Left lobe of liver (tissue), 2 donors: ENCODE measurements at places on chromosomes 2 and 18. TPM values are rescaled to one million over a fixed set of nuclear protein-coding genes. Genes with fewer than 3 reads are reported as not detected.

DNA sequence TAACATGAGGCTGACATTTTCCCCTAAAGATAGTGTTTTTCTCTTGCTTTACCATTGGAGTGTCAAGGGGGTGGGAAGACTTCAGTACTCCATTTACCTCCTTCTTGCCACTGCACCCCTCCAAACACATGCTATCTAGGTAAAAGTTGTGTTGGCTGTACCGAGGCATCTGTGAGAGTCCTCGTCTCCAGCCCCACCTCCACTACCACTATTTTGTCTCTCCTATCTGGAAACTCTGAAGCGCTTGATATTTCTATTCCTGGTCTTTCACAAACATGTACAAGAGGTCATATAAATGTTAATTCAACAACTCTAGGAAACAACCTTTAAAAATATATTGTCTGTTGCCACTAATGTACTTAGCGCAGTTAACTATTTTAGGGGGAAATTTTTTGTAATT, 132.6 kb downstream of the PKP4 start:
- no peak for DNase-seq

UBXN4 gene
- total RNA-seq, result 65.8 TPM

DNA sequence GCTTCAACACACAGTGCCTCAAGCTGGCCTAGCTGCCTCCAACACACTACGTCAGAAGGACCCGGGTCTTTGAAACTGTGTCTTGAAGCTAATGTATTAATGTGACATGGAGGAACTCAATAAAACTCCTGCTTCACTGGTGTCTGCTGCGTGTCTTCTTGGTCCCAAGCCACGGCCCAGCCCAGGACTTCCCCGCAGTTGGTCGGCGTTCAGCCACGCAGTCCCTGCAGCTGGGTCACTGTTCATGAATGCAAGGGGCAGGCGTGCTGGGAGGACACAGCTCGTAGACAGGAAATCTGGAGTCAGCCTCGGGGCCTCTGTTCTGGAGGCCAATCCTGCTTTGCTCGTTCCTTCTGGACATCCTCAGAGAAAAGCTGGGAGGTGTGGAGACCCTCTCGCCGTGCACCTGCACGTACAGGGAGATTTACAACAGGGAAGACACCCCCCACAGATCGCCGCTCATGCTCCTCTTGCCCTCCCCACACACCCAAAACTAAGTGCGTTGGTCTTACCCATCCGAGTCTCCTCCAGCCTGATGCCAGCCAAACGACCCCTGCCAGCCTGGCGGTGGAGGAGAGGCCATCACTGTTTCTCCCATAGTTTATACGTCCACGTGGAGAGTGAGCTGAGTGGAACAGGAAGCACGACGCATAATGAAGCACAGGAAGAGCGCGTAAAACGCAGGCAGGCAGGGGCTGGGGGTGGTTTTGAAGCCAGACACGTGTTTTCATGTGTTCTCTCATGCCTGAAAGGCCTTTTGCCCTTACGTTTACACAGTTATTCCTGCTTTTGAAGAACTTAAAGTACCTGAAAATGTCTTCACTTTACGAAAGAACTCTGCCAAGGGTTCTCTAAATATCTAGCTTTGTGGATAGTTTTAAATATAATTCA, 39.7 kb downstream of the ADI1 start:
- DNase-seq, result no peak

GRCh38 chr2:203662951-203663350, 43.5 kb upstream of the CD28 start:
- DNase-seq, result no peak
